ENCODE measurements at places on chromosomes 5 and 9.

GRCh38 chr9:19650312-19650711, 138.5 kb downstream of the SLC24A2 start:
- DNase-seq: no peak

DNA sequence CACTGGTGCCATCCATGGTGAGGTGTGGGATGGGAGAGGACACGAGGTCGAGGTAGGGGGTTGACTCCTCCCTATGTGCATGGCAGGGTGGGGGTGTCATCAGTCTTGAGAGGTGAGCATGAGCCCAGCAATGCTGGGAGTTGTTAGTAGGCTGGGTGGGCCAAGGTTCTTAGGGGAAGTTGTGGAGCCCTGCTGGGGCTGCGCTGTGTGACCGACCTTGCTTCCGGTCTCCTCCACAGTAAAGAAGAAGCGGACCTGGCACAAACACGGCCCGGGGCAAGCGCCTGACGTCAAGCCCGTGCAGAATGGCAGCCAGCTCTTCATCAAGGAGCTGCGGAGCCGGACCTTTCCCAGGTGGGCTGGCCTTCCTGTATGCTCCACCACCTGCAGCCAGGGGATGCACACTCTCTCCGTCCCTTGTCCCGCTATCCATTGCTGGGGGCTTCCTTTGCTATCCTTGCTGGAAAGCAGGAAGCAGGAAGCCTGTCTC, 59.8 kb downstream of the PHF2 start:
- DNase-seq: no peak

GRCh38 chr5:107705402-107706014, 34.8 kb upstream of the EFNA5 start:
- DNase-seq: no peak

GRCh38 chr9:126513159-126514036, 100.3 kb upstream of the LMX1B start:
- no peak for DNase-seq

GRCh38 chr9:33107762-33108161, 31.3 kb upstream of the SMU1 start:
- DNase-seq: no peak

- DNase-seq: no peak
Measured at GRCh38 chr9:89522959-89523285, 25.0 kb upstream of the SEMA4D start.

DNA sequence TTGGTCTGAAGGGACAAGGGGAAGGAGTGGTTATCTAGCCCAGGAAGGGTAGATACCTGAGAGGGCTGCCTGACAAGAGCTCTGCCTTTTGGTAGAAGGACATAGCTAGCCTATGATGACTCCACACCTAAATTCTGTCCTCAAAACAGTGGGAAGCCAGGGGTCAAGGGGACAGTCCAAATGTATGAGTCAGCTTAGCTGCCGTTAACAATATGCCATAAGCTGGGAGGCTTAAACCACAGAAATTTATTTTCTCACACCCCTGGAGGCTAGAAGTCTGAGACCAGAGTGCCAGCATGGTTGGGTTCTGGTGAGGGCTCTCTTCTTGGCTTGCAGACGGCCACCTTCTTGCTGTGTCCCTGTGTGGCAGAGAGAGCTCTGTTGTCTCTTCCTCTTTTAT, 306.4 kb downstream of the NTRK2 start:
- DNase-seq: no peak

DNA sequence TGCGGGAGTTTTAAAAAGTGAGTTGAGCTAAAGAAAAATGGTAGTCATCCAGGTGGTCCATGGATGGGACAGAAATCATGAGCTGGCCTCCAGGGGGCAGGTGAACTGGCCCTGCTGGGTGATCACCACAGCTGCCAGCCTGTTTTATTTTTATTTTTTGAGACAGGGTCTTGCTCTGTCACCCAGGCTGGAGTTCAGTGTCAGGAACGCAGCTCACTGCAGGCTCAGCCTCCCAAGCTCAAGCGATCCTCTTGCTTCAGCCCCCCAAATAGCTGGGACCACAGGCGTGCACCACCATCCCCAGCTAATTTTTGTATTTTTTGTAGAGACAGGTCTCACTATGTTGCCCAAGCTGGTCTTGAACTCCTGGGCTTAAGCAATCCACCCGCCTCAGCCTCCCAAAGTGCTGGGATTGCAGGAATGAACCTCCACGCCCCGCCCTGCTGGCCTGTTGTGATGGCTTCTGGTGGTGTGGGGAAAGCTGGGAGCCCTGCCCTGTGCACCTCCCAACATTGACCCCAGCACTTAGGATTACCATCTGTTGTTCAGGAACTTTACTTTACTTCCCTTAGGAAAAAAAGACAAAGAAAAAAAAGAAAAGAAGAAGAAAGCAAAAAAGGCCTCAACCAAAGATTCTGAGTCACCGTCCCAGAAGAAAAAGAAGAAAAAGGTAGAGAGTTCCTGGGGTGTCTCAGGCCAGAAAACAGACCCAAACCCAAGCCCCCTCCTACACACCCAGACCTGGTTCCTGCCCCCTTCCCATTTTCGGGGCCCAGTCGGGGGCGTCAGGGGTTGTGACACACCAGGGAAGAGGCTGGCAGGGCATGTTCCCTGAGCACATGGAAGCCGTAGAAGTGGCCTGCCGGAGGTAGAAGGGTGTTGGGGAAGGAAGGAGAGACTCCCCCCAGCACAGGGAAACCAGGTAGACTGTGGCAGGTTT, 14.7 kb downstream of the CD74 start:
- no peak for DNase-seq

- DNase-seq: no peak
Measured at GRCh38 chr5:41822036-41822435, 48.2 kb downstream of the OXCT1 start.

GRCh38 chr5:100562821-100563220, 27.6 kb downstream of the FAM174A start:
- no peak for DNase-seq

- DNase-seq: no peak
Measured at GRCh38 chr5:55551358-55551757, 16.6 kb upstream of the PLPP1 start.

DNA sequence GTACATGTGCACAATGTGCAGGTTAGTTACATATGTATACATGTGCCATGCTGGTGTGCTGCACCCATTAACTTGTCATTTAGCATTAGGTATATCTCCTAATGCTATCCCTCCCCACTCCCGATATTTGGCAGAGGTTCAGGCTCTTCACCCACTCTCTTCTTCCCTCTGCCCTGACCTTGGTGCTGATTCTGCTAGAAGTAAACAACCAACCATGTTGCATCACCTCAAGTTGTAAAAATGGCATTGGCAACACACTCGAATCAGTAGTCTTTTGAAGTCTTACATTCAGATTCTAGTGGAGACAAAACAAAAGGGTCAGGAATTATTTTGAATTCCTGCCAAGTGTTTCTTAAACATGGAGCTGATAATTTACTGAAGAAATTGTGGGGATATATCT, 40.0 kb downstream of the PRR16 start:
- no peak for DNase-seq

GRCh38 chr9:136858844-136859757, 7.0 kb downstream of the MAMDC4 start:
- DNase-seq: no peak
